ENCODE measurements at places on chromosomes 11 and 22. TPM values are rescaled to one million over a fixed set of nuclear protein-coding genes. Genes with fewer than 3 reads are reported as not detected.

DNA sequence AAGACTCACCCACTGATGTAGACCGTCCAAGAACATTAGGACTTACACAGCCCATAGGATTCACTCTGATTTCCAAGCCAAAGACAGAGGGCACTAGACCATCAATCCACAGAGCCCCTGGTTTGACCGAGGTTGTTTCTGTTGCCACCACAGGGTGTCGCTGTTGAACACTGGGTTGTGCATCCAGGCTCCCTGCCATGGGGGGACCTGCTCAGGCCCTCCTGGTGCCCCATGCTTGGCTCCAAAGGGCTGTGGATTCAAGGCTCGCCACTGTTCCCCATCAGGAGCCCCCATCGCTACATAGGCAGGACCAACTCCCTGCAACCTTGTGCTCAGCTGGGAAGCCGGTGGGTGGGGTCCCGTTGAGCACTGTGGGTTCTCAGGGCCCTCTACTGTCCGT, 128.0 kb upstream of the ANO1 start:
- DNase-seq, result peak; percentile 38

- DNase-seq, result peak; percentile 56
Measured at GRCh38 chr11:8604078-8604723, 10.2 kb upstream of the STK33 start.

Gene TMEM121B
- 0.05 TPM for total RNA-seq

DNA sequence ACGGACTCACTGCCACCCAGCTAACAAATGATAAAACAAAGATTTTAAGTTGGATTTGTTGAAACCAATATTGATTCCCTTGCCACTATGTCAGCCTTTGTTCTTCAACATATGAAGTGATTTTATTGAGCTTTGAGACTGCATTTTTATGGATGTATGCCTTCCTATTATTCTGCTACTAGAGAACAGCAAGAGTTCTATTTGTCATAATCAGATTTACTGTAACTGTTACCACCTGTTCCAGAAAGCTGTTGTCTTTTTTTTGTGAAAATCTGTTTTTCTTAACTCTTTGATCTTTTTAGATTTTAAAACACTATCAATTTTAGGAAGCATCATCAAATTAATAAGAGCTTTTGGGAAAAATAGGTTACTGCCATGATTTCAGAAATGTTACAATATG, 114.4 kb downstream of the MUC15 start:
- no peak for DNase-seq

Gene CDCA5
- 17.5 TPM for total RNA-seq

DNA sequence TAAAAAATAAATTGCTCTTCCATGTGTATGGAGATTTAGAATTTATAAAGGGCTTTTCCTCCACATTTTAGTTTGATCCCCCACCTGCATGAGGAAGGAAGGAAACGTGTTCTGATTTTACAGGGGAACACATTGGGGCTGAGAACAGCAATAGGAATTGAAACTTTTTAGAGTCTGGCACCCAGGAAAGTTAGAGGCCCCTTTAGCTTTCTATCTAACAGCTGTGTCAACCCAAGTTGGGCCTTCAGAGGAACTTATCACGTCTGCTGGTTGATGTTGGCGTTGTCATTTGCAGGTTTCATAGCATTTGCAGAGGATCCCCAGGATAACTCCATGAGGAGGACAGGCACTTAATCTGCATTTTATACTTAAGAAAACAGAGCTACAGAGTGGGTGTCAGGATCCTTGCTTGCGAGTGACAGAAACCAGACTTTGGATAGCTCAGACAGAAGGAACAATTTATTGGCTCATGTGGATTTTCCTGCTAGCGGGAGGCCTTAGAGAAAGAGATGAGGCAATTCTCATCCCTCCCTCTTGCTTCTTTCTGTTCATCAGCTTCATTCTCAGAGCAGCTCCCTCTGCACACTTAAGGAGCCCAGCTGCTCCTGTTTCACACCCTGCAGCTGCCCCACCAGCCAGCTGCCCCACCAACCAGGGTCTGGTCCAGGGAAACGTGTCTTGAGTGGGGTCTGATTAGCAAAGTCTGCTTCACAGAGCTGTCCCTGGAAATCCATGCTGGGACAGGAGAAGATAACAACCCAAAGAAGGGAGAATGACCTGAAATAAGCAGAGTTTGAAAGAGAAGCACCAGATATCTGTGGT, 92.5 kb upstream of the OR4B1 start:
- DNase-seq, result no peak

Gene SHANK3
- 42.7 TPM for total RNA-seq

GRCh38 chr11:65663639-65664200, 1.0 kb upstream of the RELA start:
- peak; percentile 52 for DNase-seq

All from dermis blood vessel endothelial cell (primary cell).